CD14-positive monocyte (primary cell): ENCODE measurements at places on chromosomes 1 and 21. TPM values are rescaled to one million over a fixed set of nuclear protein-coding genes. Genes with fewer than 3 reads are reported as not detected.

GRCh38 chr21:42160111-42160721 lies 58.7 kb upstream of the ABCG1 start:
- H3K4me1 ChIP-seq = no peaks in the 10 kb centered on the region
- H3K36me3 ChIP-seq = no peaks in the 10 kb centered on the region
- no peak overlapping the region for H3K4me3 ChIP-seq
- no peak for DNase-seq
- peaks cover 6% of the 10 kb centered on the region for H3K27me3 ChIP-seq

DNA sequence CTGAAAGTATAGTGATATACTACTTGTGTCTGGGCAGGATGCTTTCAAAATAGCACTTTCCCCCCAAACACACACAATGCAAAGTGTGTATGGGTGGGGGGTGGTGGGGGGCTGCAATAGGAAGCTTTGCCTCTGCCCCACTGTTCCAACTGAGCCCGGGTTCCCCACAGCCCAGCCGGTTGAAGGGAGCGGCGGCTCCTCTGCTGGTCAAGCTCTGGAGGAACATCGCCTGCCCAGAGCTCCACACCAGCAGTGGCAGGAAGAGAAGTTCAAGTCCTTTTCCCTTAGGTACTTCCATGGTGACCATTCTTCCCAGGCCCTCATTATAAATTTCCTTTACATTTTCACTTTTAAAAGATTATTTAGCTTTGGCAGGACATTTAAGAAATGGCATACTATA lies 74.9 kb downstream of the CAPZB start:
- H3K36me3 ChIP-seq = peaks cover 100% of the 10 kb centered on the region
- DNase-seq = no peak
- H3K27ac ChIP-seq = no peak overlapping the region
- no peaks in the 10 kb centered on the region for H3K4me1 ChIP-seq
- H3K27me3 ChIP-seq = no peaks in the 10 kb centered on the region

- H3K36me3 ChIP-seq = no peaks in the 10 kb centered on the region
- no peaks in the 10 kb centered on the region for H3K4me1 ChIP-seq
- no peak overlapping the region for H3K4me3 ChIP-seq
- no peaks in the 10 kb centered on the region for H3K27me3 ChIP-seq
Observed at GRCh38 chr1:57450981-57451380, 27.1 kb upstream of the DAB1 start.

- H3K36me3 ChIP-seq = no peaks in the 10 kb centered on the region
- no peaks in the 10 kb centered on the region for H3K27me3 ChIP-seq
- H3K4me3 ChIP-seq = no peak overlapping the region
- H3K4me1 ChIP-seq = peaks cover 9% of the 10 kb centered on the region
- H3K27ac ChIP-seq = no peak overlapping the region
Observed at GRCh38 chr21:31409831-31410487, 65.9 kb upstream of the TIAM1 start.

- H3K27ac ChIP-seq = no peak overlapping the region
- H3K4me3 ChIP-seq = no peak overlapping the region
- no peak for DNase-seq
- no peaks in the 10 kb centered on the region for H3K27me3 ChIP-seq
- H3K4me1 ChIP-seq = no peaks in the 10 kb centered on the region
Observed at GRCh38 chr1:33624991-33625870, 152.8 kb downstream of the ZSCAN20 start.

- H3K36me3 ChIP-seq = no peaks in the 10 kb centered on the region
- H3K4me1 ChIP-seq = peaks cover 14% of the 10 kb centered on the region
- H3K4me3 ChIP-seq = no peak overlapping the region
Observed at GRCh38 chr21:34953950-34954349, 95.2 kb downstream of the RUNX1 start.

Gene HENMT1
- polyA plus RNA-seq = 13.4 TPM

DNA sequence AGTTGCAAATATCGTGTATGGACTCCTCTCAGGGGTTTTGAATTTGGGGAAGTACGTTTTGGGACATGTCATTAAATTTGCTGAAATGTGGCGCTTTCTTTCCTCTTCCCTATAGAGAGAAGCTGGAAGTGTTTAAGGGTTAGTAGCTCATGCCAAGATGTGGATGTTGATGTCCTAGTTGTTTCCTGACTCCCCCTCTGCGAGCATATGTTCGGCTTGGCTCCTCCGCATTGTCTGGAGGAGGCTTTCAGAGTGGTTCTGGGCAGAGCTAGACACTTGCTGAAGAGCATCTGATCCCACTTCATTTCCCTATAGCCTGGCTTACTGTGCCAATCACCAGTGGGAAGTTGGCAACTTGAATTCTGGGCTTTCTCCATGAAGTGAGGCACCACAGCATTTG lies 347.4 kb upstream of the B3GALT2 start:
- peaks cover 15% of the 10 kb centered on the region for H3K4me1 ChIP-seq
- H3K27me3 ChIP-seq = no peaks in the 10 kb centered on the region
- H3K36me3 ChIP-seq = no peaks in the 10 kb centered on the region
- H3K27ac ChIP-seq = no peak overlapping the region
- DNase-seq = no peak

GRCh38 chr1:67803380-67804279 lies 29.6 kb downstream of the GNG12 start:
- no peaks in the 10 kb centered on the region for H3K36me3 ChIP-seq
- H3K27me3 ChIP-seq = no peaks in the 10 kb centered on the region
- H3K27ac ChIP-seq = no peak overlapping the region

Gene ATP1A4
- polyA plus RNA-seq = 1.00 TPM

Gene PGBD5
- polyA plus RNA-seq = not detected

Gene CATSPERE
- not detected for polyA plus RNA-seq

Gene CLCA1
- not detected for polyA plus RNA-seq

GRCh38 chr1:112634367-112634766 lies 14.7 kb downstream of the CAPZA1 start:
- DNase-seq = no peak
- H3K36me3 ChIP-seq = peaks cover 11% of the 10 kb centered on the region
- H3K4me3 ChIP-seq = no peak overlapping the region
- H3K4me1 ChIP-seq = peaks cover 56% of the 10 kb centered on the region
- H3K27ac ChIP-seq = peak overlapping the region; percentile 76

Gene RALGPS2
- 2.3 TPM for polyA plus RNA-seq

Gene SPTA1
- 0.28 TPM for polyA plus RNA-seq

Gene DNAI4
- 0.09 TPM in 1 of 2 replicates, not detected in the other for polyA plus RNA-seq

GRCh38 chr1:157363660-157364140 lies 188.6 kb downstream of the FCRL5 start:
- H3K4me1 ChIP-seq = peaks cover 7% of the 10 kb centered on the region
- no peak overlapping the region for H3K27ac ChIP-seq
- DNase-seq = peak; percentile 25
- H3K27me3 ChIP-seq = no peaks in the 10 kb centered on the region
- no peaks in the 10 kb centered on the region for H3K36me3 ChIP-seq
- H3K4me3 ChIP-seq = no peak overlapping the region

GRCh38 chr1:46580140-46580903 lies 23.7 kb downstream of the MKNK1 start:
- peak; percentile 76 for DNase-seq
- H3K4me3 ChIP-seq = no peak overlapping the region
- H3K27ac ChIP-seq = peak overlapping the region; percentile 29
- H3K36me3 ChIP-seq = peaks cover 63% of the 10 kb centered on the region
- peaks cover 57% of the 10 kb centered on the region for H3K4me1 ChIP-seq
- H3K27me3 ChIP-seq = no peaks in the 10 kb centered on the region

DNA sequence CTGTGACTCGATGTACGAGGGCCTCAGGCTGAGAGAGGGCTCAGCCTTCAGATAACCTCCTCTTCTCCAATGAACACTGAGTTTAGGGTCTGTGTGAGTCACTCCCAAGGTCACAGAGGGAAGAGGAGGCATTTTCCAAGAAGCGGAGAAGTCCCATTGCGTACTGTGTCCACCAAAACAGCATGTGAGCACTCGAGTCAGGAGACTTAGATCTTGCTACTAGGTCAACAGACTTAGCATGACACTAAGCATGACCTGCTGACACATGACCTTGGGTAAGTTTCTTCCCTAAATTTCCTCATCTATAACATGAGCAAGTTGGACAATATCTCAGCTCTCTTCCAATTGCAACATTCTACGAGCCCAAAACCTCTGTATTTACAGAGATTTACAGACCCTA lies 68.0 kb downstream of the PLPP3 start:
- DNase-seq = peak; percentile 75
- no peak overlapping the region for H3K27ac ChIP-seq
- H3K36me3 ChIP-seq = no peaks in the 10 kb centered on the region
- H3K4me1 ChIP-seq = peaks cover 55% of the 10 kb centered on the region
- H3K27me3 ChIP-seq = no peaks in the 10 kb centered on the region

Gene IFI44
- 20.4 and 48.1 TPM in 2 replicates for polyA plus RNA-seq

DNA sequence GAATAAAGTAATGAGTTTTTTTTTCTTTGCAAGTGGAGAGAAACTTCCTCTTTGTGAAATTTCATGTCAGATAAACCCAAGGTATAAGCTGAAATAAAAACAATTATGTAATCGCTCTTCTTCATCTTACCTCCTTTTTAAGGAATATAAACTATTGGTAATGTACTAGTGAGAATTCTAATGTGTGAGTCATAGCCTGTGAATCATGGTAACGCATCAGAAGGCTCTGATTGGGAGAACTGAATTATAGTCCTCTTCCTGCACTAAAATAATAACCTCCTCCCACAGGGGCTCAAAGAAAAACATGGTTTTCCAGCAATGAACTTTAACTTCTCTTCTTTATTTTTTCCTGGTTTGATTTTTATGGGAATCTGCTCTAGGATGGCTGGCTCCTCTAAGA lies 57.1 kb upstream of the COX20 start:
- H3K4me3 ChIP-seq = no peak overlapping the region
- H3K4me1 ChIP-seq = no peaks in the 10 kb centered on the region
- H3K36me3 ChIP-seq = no peaks in the 10 kb centered on the region
- peak; percentile 39 for DNase-seq
- H3K27ac ChIP-seq = no peak overlapping the region
- H3K27me3 ChIP-seq = no peaks in the 10 kb centered on the region

DNA sequence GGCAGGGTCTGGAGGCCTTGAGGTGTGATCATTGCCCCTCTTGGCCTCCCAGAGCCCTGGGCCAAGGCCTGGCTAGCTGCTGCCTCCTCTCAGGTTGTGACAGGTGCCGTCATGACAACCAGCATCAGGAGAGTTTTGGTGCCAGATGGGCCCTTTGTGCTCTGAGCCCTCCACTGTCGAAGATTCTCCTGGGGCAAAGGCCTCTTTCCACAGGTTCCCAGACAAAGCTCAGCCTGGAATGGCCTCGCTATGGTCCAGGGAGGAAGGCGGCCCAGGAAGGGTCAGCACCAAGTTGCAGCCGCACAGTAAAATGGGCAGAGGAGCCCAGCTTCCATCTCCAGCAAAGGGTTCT lies 78.4 kb downstream of the ALPL start:
- no peaks in the 10 kb centered on the region for H3K36me3 ChIP-seq
- H3K4me3 ChIP-seq = no peak overlapping the region
- H3K4me1 ChIP-seq = peaks cover 10% of the 10 kb centered on the region
- no peak for DNase-seq
- H3K27ac ChIP-seq = no peak overlapping the region

DNA sequence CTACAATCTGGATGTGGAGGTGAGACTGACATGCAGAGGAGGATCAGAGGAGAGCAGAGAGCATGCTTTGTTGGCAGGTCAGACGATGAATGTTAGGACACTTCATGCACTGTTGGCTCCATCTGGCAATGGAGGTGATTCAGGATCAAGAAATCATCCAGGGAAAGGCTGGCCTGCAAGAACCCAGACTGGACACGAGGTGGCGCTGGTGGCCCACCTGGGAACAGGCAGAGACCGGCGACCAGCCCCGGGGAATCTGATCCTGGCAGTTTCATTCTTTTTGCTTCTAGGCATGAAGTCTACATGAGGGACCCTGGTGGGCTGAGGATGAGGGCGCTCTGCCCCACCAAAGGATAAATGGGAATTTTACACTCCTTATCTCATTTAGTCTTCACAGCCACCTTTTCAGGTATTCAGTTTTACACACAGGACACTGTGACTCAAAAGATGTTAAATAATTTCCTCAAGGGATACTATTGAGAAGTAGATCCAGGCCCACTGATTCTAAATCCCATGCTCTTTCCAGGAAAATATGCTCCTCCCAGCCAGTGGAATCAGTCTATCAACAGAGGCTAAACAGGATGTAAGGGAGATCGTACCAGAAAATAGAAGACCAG lies 26.2 kb upstream of the SCMH1 start:
- H3K4me3 ChIP-seq = no peak overlapping the region
- peaks cover 4% of the 10 kb centered on the region for H3K4me1 ChIP-seq
- H3K36me3 ChIP-seq = no peaks in the 10 kb centered on the region
- peak; percentile 52 for DNase-seq
- H3K27me3 ChIP-seq = no peaks in the 10 kb centered on the region
- no peak overlapping the region for H3K27ac ChIP-seq

GRCh38 chr1:172167796-172168596 lies 252.5 kb upstream of the C1orf105 start:
- no peak overlapping the region for H3K4me3 ChIP-seq
- H3K36me3 ChIP-seq = no peaks in the 10 kb centered on the region
- H3K27ac ChIP-seq = no peak overlapping the region
- H3K4me1 ChIP-seq = no peaks in the 10 kb centered on the region
- DNase-seq = no peak
- no peaks in the 10 kb centered on the region for H3K27me3 ChIP-seq

GRCh38 chr1:183711741-183712361 lies 58.7 kb upstream of the APOBEC4 start:
- DNase-seq = no peak
- no peaks in the 10 kb centered on the region for H3K27me3 ChIP-seq
- H3K4me3 ChIP-seq = no peak overlapping the region
- no peak overlapping the region for H3K27ac ChIP-seq

DNA sequence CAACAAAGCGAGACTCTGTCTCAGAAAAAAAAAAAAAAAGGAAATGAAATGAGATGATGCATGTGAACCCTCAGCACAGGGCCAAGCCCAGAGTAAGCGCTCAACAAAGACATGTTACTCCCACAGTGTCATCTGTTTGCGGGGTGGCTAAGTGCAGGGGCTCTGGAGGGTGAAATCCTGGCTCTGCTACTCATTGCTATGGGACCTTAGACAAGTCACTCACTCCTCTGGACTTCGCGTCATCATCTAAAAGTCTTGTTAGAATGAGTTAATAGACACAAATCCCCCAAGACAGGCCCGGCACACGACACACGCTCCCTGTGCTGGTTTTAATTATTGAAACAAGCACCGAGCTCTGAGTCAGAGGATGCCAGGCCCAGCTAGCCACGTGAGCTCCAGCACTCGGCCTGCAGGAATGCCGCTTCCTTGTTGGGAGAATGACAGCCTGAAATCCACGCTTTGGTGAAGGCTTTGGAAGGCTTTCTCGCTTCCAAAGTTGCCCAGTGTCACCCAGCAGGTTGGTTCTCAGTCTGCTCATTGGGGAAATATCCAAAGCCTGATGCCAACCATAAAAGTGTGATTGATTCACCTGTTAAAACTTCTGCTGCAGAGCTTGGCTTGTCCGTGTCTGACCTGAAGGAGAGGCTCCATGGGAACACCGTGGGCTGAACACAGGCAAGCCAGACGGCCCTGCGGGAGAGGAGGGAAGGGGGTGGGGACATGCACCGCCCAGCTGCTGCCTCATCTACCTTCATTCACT lies 36.7 kb upstream of the TARDBP start:
- H3K4me3 ChIP-seq = no peak overlapping the region
- no peaks in the 10 kb centered on the region for H3K36me3 ChIP-seq
- no peak for DNase-seq
- no peak overlapping the region for H3K27ac ChIP-seq
